T47D (cell line): ENCODE measurements at places on chromosomes 4 and X.

DNA sequence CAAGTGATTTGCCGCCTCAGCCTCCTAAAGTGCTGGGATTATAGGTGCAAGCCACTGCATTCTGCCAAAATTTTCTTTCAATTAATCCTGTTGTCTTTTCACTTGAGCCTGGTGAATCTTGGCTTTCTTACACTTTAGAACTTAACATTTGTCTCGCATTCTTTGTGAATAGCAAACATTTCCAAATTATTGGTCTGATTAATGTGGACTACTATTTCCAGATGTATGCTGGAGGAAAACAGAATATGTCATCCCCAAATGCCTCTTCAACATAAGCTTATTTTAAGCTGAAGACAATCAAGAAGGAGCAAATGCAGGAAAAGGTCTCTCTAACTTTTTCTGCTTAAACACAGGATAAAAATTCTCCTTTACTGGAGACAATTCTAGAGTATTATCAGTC, 233.4 kb downstream of the PPP4R3C start:
- DNase-seq, result no peak

- no peak for DNase-seq
These were observed 9.1 kb downstream of the WFS1 start for GRCh38 chr4:6278801-6279197.

DNA sequence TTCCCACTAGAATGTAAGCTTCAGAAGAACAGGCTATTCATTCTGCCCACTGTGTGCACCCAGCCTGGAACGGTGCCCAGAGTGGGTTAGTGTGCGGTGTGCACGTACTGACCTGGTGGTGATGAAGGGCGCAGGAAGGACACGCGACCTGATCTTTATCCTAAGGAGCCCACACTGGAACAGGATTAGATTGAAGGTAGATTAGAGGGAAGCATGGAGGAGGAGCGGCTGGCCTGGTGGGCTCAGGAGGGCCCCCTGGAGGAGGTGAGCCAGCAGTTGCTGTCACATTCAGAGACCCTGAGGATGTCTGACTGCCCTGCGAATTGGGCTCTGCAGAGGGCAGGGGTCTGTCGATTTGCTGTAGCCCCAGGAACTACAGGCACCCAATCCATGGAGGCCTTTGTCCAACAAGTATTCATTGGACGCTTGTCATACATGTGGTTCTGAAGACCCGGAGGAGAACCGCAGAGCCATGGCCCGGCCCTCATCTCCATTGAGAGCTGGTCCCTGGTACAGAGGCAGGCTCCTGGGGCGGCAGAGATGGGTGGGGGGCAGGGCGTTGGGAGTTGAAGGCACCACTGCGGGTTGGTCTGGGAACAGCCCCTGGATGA, 73.2 kb downstream of the HTRA3 start:
- no peak for DNase-seq

DNA sequence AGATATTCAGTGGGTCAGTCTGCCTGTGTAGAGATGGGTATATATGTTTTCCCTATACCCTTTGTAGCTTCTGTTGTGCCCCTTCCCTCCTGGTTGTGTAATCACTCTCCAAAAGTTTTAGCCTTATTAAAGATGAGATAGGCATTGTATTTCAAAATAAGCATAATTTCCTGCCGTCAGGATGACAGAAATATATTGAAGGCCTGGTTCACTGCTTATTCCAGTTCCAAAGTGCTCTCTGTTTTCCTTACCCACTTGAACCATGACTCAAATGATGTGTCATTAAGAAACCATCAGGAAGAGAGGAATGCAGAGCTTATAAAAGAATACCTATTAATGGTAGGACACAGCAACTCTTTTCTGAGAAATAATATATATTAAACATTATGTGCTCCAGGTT, 178.5 kb downstream of the GABRB1 start:
- DNase-seq, result no peak

GRCh38 chr4:66633477-66633876, 911.8 kb downstream of the CENPC start:
- no peak for DNase-seq

DNA sequence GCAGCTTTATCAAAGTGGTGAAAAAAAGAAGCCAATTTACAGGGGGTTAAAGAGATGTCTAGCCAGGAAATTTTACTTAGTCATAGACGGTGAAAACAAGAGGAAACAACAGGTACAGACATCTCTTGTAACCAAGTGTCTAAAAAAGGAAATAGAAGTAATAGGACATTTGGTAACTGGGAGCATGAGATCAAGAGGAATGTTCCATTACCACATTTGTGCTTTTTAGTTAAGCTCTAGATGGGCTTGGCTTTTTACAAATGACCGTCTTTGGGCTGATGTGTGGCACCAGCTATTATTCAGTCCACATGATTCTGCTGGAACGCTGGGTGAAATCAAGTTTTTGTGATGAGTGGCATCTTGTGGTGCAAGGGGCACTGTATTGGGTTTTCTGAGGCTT, 179.5 kb downstream of the SMIM20 start:
- DNase-seq, result no peak

DNA sequence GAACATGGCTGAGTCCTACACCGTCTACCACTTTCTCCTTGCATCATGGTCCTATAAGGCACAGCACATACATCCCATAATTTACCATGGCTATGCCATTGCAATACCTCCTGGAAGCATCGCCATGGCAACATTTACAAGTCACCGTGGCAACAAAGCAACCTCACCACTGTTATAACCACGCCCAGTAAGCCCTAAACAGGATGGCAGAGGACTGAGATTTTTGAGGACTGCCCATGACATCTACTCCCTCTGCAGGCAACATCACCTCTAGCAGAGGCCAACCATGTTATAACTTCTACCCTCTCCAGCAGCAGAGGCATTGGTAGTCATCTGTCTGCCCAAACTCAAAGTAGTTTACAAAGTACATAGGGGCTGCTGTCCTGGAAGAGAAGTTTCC, 29.7 kb downstream of the BCOR start:
- peak; percentile 63 for DNase-seq

GRCh38 chrX:118218940-118219339, 102.3 kb upstream of the KLHL13 start:
- no peak for DNase-seq

GRCh38 chr4:139453041-139453370, 915 bp upstream of the RAB33B start:
- peak; percentile 29 for DNase-seq

DNA sequence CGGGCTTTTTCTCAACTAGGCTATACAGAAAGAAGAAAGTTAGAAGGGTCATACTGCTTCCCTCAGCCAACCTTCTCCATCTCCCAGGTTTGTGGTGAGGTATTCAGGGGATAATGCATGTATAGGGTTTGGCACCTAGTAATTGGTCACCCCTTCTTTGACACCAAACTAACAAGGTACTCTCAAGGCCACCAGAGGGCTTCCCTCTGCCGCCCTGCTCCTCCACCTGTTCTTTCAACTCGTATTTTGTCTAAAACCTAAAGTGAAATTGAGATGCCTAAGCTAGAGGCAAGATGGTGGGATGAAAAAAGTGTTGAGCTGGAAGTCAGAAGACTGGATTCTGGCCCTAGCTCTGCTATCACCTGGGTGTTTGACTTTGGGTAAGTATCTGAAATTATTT, 22.0 kb downstream of the CT47C1 start:
- no peak for DNase-seq

DNA sequence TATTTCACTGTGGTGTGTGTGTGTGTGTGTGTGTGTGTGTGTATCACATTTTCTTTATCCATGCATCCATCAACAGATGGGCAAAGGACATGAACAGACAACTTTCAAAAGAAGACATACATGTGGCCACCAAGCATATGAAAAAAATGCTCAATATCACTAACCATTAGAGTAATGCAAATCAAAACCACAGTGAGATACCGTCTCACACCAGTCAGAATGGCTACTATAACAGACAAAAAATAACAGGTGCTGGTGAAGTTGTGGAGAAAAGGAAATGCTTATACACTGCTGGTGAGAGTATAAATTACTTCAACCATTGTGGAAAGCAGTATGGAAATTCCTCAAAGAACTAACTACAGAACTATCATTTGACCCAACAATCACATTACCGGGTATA, 83.4 kb downstream of the PALLD start:
- DNase-seq, result no peak

- DNase-seq, result no peak
These were observed 61.2 kb downstream of the FHDC1 start for GRCh38 chr4:152997288-152997687.

DNA sequence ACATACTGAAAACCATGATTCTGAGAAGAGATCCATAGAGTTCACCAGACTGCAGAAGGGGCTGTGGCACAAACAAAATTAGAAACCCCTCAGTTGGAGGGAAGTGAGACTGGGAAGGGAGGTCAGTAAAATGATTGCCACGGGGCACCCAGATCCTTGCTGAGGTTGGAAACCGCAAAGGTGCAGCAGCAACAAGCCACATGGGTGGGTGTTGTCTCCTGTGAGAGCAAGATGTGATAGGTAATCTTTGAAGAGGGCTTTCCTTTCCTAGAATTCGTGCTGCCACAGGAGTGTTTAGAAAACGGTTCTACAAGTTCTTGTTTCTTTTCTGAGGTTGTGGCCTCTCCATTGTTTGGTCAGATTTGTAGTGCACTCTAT, 85.5 kb downstream of the NFKB1 start:
- no peak for DNase-seq

DNA sequence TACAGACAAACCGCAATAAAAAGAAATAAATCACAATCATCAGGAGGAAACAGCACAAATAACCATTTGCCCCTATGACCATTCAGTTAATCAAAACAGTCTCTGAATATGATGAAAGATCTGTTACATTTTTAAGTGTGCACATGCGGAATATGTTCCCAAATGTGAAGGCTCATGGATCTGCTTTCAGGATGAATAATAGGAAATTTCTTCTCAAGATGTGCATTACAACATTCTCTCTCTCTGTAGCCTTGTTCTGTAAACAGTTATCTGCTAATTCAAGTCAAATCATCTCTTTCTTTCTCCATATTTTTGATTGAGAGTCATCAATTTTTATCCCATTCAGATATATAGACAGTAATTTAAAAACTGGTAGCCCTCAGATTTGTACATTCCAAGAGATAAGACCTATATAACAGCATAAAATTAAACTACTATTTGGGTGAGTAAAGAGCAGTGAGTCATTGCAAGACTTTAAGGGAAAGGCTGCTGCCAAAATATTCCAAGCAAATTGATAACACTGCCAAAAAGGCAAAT, 433.9 kb upstream of the ATOH1 start:
- no peak for DNase-seq
